ENCODE measurements at places on chromosomes 12 and 14. TPM values are rescaled to one million over a fixed set of nuclear protein-coding genes. Genes with fewer than 3 reads are reported as not detected.

GPRC5D gene
- total RNA-seq, result 0.48 TPM

PLEKHD1 gene
- 0.14 TPM for total RNA-seq

TNFAIP2 gene
- total RNA-seq, result 34.1 TPM

SLC6A12 gene
- total RNA-seq, result 13.5 TPM

KLRB1 gene
- 1.2 TPM for total RNA-seq

RNFT2 gene
- total RNA-seq, result 0.20 TPM

TNFRSF1A gene
- 257 TPM for total RNA-seq

TMEM30B gene
- total RNA-seq, result 69.4 TPM
